Stimulated activated CD4-positive, alpha-beta T cell treated with anti-CD3 and anti-CD28 coated beads, Interleukin-12 subunit alpha, Interleukin-12 subunit beta, amount 100 ng/mL, for 4 hours (primary cell): ENCODE measurements at places on chromosomes 6 and 20.

- DNase-seq, result no peak
Observed at GRCh38 chr6:157216570-157216969, 106.7 kb downstream of the TMEM242 start.

GRCh38 chr6:45036103-45036502 lies 292.0 kb upstream of the RUNX2 start:
- no peak for DNase-seq

DNA sequence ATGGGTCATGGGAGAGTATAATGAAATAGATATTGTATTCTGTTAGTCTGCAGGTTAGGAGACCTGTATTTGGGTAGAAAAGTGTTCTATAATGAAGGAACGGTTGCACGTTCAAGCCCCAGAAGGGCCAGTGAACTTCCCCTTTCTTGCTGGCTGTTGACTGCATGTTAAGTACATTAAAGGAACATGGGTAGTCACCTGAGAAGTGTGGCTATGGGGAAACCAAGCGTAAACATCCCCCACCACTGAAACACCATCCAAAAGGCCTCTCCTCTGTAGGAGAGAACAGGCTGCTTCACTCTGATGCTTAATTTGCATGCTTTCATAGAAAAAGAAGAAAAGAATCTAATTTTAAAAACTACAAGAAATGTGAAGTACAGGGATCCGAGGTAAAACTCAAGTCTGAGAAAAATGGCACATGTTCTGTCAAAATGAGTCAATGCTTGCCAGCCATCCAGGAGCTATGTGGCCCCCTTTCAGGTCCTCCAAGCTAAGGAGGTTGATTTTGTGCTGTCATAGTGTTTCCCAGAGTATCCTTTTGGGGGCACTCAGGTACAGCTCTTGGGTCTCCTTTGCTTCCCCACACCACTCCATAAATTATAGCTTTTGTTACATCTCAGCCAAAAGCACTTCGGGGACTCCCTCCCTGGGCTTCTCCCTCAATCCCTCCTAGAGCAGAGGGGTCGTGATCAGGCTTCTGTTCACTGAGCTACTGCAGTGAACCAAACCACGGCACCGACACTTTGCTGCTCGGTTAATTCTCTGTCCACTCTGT lies 283.7 kb upstream of the AGPAT4 start:
- DNase-seq, result no peak

GRCh38 chr20:17919149-17919548 lies 49.4 kb downstream of the SNX5 start:
- no peak for DNase-seq

DNA sequence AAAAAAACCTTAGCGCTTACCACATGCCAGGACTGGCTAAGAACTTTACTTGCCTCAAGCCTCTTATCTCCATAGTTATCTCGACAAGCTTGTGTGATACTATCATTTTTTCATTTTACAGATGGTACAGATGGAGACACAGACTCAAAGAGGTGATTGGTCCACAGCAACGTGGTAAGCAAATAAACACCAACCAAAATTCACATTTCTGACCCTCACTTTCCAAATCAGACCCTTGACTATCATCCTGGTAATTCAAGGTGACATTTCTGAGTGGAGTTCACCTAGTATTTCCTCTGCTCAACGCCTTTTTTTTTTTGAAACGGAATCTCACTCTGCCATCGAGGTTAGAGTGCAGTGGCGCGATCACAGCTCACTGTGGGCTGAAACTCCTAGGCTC lies 25.9 kb upstream of the ILRUN start:
- no peak for DNase-seq

DNA sequence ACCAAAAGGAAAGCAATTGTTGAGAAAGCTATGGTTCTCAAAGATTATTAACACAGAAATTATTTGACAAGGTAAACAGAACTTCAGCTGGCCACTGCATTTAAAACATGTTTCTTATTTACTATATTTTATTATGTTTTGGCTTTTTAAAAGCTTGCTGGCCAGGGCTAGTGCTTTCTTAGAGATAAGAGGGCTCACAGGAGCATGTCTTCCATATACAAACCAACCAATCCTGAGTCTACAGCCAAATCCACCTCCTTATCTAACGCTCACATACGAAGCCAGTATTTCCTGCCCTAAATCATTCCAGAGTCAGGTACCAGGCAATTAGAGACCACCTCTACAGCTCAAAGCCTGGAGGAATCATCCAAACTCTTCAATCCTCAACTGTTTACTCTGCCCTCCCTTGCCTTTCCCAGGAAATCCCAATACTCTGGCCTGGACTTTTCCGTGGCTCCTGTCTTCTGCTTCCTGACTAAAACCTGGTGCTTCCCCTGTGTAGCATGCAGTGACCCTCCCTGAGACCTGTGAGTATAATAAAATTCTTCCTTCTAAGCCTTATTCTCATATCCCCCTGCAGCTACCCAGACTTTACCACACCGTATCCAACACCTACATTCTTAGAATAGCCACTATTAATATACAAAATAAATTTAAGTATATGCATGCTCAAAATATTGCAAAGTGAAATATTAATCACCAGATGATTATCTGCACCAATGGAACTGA lies 33.2 kb downstream of the RANBP9 start:
- no peak for DNase-seq

- no peak for DNase-seq
Observed at GRCh38 chr20:11556410-11556809, 361.3 kb upstream of the BTBD3 start.

DNA sequence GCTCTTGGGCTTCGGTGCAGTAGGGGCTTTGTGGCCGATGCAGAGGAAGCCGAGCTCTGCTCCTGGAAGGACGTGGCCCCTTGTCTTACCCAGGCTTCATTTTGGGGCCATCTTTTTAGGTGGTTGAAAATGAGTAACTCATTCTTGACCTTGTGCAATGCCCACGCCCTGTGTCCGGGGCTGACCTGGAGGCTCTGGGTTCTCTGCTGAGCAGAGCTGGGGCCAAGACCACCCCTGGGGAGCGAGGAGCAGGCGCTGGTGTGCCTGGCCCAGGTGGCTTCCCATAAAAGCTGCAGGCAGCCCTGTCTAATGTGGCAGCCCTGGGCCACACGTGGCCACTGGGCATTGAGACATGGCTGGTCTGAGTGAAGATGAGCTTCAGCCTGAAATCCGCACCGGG lies 25.7 kb downstream of the NTSR1 start:
- no peak for DNase-seq

- no peak for DNase-seq
Observed at GRCh38 chr20:11769825-11770224, 147.9 kb upstream of the BTBD3 start.

GRCh38 chr6:146444189-146444588 lies 99.4 kb upstream of the RAB32 start:
- no peak for DNase-seq

DNA sequence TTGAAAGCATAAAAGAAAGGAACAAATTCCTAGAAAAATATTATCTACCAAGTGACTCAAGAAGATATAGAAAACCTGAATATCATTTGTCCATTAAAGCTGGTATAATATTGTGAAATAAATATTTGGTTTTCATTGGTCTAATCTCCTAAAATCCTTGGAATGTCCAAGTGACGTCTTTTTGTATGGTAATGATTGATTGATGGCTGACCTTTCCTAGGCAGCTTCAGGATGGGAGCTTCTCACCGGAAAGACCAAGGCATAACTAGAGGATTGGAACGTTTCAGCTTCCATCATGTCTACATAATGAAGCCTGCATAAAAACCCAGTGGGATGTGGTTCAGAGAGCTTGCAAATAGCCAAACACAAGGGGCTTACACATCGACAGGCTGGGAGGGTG lies 57.6 kb upstream of the MAN1A1 start:
- DNase-seq, result no peak

GRCh38 chr6:31920811-31921210 lies 6.7 kb upstream of the C2 start:
- DNase-seq, result no peak

DNA sequence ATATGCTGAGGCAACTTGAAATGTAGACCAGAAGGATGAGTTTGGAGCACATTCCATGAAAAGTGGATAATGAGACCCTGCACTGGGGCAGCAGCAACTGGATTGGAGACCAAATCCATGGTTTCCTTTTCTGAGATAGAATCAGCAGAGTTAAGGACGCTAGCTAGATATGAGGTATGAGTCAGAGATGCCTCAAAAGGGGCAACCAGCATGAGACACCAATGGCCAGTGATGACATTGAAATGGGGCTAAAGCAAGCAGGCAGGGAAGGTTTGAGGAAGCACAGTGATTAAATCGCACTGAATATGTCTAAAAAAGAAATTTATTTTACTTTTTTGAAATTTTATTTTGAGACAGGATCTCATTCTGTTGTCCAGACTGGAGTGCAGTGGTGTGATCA lies 802.4 kb downstream of the TFAP2A start:
- no peak for DNase-seq

DNA sequence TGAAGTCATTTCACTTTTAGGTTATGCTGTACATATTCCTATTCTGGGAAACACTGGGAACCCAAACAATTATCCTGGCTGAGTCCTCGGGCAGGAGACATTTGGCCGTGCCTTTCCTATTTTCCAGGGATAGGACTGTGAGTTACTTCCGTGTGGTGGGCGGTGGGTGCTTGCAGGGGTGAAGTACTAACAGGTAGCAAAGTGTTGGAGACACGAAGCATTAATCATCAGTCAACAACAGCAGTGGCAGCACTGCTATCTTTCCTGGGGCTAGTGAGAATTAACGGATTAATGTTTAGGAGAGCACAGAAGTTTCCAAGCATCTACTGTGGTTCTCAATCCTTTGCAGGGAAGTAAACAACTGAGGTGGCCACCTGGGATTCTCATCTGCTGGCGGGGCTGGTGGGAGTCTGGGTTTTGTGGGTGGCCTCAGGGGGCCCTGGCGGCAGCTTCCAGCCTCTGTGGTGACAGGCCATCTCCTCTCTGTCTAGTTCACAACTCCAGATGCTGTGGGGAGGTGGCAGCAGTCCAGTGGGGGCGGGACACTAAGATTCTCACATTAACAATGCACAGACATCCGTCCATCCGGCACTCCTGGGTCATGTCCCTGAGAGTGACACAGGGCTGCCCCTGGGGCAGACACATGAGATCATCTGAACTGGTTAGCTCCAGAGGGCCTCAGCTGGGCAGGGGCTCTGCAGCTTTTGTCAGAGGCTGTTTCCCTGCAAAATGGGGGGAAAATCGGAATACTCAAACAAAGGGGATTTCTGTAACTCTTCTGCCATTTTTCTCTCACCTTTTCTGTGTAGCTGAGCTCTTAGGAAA lies 90.9 kb downstream of the GJA10 start:
- no peak for DNase-seq

DNA sequence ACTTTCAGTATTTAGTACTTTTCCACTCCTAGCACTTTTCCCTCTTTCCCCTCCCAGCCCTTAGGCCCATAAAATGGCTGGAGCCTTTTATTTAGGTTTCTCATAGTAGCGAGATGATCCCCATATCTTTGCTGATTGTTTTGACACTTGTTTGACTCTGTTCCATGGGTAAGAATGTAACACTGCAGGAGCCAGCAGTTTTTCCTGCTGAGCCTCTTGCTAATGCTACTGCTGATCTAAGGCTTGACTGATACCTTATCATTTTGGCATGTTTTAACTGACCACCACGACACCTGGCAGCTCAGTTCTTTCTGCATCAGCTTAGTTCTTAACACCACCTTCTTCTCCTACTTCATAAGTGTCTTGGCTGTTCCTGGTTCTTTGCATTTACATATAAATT lies 29.6 kb downstream of the ZKSCAN8 start:
- no peak for DNase-seq

DNA sequence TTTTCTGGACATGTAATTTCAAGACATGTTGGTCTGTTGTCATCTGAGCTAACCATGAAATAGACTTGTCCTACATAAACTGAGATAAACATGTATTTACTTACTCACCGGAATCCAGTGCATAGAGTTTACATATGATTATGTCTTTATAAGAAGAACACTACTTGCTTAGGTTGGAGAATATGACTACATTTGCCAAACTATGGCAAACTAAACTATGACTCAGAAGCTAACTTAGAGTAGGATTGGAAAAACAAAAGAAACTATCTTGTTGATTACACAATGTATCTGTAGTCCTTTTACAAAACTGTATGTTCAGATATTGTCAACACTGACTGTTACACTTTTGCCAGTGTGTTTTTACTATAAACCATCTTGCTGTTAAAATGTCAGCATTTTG lies 113.3 kb downstream of the CRYBG1 start:
- no peak for DNase-seq

DNA sequence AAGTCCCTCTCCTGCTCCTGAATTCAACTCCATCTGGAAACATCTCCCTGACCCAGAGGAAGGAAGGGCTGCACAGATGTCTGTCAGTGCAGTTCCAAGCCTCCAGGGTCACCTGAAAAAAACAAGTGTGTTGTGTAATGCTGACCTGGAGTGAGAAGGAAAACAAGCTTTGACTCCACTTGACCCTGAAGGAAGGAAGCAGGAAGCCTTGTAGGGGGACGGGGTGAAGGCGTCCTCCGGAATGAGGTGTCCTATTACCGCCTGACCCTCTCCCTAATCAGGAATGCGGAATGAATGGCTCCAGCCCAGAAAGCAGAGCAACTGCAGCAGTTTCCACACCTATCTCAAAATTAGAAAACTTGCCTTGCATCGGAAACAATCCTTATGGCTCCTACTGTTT lies 13.9 kb upstream of the ADGRF5 start:
- no peak for DNase-seq

DNA sequence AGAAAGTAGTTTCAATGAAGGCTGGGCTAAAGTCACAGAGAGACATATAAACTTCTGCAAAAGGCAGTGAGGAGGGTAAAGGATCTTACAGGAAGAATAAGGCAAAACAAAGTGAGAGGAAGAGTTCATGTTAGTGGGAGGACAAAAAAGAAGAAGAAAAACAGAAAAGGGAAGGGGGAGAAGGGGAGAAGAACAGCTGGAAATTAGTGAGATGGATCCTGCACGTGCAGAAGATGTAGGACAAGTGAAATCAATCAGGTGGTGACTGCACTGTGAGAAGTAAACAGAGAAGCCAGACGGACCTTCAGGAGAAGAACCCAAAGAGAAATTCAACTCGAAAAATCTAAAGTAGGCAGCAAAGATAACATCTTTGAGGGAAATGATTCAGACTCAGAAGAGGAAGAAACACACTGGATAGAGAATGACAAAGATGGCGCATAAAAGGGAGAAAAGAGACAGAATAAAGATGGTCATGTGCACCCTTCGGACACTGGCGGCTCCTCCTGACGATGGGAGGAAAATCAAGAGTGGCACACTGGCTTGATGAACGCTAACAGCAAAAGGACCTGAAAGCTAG lies 105.9 kb downstream of the MYB start:
- DNase-seq, result no peak

GRCh38 chr20:57671072-57671391 lies 38.8 kb downstream of the PMEPA1 start:
- DNase-seq, result no peak

GRCh38 chr6:38533064-38533463 lies 106.7 kb downstream of the BTBD9 start:
- no peak for DNase-seq

DNA sequence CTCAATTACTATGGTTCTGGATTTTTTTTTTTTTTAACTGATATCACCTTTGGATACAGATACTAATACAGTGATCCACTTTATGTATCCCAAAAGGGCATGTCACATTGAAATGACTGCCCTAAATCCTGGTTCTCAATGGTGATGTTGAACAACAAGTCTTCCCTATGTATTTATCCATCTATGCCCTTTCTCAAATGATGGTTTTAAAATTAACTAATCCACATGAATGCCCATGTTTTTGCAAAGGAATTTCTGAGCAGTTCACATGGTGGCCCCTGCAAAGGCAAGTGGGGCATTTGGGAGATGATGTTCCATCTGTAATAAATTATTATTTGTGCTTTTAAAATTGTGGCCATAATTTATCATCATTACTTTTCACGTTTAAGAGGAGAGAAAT lies 2.7 kb downstream of the ADGRB3 start:
- DNase-seq, result no peak
